ENCODE measurements at places on chromosomes 5 and 9.

- DNase-seq: no peak
Measured at GRCh38 chr5:66469684-66470083, 126.5 kb upstream of the MAST4 start.

GRCh38 chr5:169494941-169495548 lies 88.5 kb upstream of the SPDL1 start:
- DNase-seq: no peak

DNA sequence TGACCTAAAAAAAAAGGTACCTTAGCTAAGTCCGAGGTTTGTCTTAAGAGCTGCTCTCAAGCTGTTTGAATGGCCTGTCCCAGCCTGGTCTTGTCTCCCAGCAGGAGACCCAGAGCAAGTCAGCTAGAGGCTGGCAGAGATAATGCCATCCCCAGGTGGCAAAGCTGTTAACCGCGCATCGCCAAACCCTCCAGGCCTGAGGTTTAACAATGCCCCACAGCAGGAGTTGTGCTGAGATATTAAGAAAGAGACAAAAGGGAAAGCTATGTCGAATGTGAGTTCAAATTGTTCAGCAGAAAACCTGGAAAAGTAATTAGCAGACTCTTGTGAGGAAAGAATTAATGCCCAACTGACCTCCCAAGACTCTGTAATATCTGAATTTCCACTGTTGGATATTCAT lies 187.1 kb downstream of the FSTL4 start:
- no peak for DNase-seq

GRCh38 chr5:134022333-134022732 lies 17.6 kb upstream of the VDAC1 start:
- no peak for DNase-seq

GRCh38 chr5:116938488-116938887 lies 363.9 kb upstream of the SEMA6A start:
- DNase-seq: no peak

DNA sequence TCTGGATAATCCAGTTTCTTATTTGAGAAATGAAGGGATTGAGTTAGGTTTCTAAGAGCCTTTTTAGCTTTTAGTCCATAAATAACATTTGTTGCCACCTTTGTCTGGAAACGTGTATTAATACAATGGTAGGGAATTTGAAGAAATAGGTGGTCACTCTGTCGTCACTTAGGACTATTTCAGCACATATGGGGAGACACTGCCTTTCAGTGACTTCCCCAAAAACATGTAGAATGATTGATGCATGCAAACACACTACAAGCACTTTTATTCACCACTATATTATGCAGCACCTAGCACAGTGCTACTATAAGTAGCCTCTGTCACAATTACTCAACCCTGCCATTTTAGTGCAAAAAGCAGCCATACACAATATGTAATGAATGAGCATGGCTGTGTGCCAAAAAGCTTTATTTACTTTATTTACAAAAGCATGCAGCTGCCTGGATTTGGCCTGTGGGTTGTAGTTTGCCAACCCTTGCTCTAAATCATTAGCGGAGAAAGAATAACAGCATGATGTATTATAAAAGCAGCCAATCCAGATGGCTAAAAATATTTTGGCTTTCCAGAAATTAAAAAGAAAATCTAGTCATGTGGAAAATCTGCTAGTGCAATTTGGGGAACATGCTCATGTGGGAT lies 154.2 kb upstream of the HMHB1 start:
- no peak for DNase-seq

GRCh38 chr9:88691811-88692210 lies 156.8 kb downstream of the NXNL2 start:
- no peak for DNase-seq

GRCh38 chr5:172365948-172366608 lies 82.5 kb upstream of the UBTD2 start:
- DNase-seq: no peak

DNA sequence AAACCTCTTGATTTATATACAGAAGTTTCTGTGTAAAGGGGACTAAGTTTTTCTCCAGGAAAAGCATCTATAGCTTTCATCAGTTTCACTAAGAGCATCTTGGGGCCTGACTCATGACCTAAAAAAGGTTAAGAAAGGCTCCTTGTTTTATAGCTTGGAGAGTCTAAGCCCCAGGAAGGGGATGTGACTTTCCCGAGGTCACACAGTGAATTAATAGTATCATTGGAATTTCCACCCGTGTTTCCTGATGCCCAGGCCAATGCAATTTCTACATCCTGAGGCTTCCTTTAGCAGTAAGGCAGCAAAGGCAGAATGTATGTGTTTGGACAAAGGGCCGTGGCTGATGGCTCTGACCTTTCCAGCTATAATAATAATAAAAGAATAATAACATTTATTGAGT lies 8.6 kb downstream of the MORN5 start:
- no peak for DNase-seq

- no peak for DNase-seq
Measured at GRCh38 chr5:6703806-6704205, 9.4 kb upstream of the TENT4A start.

GRCh38 chr5:142655339-142656267 lies 30.3 kb downstream of the FGF1 start:
- peak; percentile 48 for DNase-seq

- DNase-seq: peak; percentile 40
Measured at GRCh38 chr5:132055808-132056609, 4.4 kb upstream of the IL3 start.

- no peak for DNase-seq
Measured at GRCh38 chr5:158819840-158820620, 279.7 kb downstream of the EBF1 start.

DNA sequence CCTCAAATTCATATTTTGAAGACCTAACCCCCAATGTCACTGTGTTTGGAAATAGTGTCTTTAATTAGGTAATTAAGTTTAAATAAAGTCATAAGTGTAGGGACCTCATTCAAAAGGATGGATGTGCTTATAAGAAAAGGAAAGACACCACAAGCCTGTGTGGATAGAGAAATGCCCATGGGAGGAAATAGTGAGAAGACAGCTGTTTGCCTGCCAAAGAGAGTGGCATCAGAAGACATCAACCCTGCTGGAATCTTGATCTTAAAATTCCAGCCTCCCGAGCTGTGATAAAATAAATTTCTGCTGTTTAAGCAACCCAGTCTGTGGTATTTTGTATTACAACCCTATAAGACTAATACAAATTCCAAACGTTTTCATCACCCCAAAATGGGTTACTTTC lies 1867.9 kb upstream of the NUDT12 start:
- no peak for DNase-seq

DNA sequence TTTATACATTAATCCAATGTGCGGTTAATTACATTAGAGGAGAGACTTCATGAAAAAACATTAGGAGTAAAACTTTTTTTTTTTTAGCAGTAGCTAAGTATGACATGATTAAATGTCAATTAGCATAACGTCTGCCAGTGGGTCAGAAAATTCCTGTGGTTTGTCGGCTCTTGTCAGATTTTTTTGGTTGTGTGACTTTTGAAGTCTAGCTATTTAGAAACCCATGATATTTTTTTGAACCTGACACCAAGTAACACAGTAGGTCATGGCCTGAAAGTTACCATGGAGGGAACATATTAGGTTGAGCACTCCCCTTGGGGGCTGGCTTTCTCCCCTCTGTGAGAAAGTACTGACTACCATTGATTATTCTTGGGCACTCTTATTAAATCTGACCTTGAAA lies 84.8 kb upstream of the ALDH1A1 start:
- no peak for DNase-seq

GRCh38 chr9:120724757-120725400 lies 10.6 kb upstream of the MEGF9 start:
- no peak for DNase-seq

DNA sequence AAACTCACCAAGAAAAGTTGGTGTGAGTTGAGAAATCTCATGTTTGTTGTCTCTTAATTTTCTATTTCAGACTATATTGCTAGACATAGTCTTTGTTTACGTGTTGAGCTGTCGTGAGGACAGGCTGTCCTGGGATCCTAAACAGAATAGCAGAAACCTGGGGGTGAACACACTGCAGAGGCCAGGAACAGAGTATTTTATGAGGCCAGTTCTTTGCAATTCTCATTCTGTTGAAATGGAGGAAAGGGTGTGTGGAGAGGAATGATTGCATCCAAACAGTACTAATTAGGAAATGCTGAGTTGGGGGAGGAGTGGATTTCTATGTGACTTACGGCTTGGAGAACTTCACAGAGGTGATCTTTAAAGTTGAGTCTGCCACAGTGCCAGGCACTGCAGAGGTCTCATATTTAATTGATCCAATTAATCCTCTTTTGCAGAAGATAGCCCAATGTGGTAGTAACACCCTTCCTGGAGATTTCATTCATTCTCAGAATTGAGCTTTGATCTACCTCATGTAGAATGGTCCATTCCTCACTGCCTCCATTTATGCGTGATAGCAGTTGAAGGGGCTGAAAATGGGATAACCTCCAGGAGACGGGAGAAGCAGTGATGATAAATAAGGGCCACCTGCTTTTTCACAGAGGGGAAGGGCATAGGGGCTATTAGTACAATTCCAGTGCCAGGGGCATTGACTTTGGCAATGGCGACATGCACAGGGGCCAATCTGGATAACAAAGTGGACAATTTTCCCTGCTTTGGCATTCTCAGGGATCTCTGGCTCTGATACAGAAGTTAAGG lies 84.7 kb upstream of the TNFAIP8 start:
- no peak for DNase-seq

- no peak for DNase-seq
Measured at GRCh38 chr9:112325127-112325526, 8.3 kb downstream of the PTBP3 start.

GRCh38 chr5:72107131-72107900 lies at the start of gene MAP1B:
Gene MAP1B, plus strand, starts transcription at chr5:72107475. Its CDS starts 57 bp downstream, at chr5:72107532.
- DNase-seq: no peak

DNA sequence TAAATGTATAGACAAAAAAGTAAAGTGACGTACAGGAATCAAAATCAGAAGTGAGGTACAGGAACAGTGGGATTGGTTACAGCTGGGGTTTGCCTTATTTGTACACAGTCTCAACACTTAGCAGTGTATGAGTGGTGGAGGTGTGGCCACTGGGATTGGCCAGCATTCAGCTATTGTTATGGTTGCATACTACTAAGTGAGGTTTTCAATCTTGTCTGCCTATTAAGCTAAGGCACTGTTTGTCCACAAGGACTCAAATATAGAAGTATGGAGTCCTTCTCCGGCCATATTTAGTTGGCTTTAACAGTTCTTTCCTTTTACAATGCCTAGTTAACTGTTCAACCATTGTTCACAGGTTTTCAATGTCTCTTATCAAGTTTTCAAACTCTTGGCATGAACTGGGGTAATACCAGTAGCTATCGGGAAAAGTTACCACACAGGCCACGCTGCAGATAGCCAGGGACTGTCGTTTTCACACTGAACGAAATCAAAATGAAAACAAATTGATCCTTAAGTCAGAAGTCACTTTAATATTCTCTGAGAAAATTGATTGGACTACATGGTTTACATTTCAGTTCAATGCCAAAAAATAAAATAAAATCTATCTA lies 176.0 kb upstream of the FREM1 start:
- DNase-seq: no peak

GRCh38 chr5:85488295-85488694 lies 1103.6 kb upstream of the EDIL3 start:
- no peak for DNase-seq

DNA sequence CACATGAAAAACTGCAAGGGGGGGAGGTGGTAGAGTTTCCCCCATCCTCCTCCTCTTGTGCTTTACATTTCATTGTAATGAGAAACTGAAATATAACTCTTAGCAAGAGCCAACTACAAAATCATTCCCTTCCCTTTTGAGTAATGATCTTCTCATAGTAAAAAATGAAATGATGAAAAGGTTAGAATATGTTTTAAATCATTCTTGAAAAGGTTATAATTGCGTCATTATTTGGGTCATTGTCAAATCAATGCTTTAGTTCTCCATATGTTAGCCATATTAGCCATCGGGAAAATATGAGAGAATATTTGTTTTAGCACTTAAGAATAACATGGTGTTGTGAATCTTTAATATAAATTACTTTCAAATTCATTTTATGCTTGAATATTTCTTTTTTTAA lies 1185.0 kb upstream of the CDH18 start:
- DNase-seq: no peak

GRCh38 chr9:38027714-38028113 lies 41.3 kb downstream of the SHB start:
- DNase-seq: no peak

DNA sequence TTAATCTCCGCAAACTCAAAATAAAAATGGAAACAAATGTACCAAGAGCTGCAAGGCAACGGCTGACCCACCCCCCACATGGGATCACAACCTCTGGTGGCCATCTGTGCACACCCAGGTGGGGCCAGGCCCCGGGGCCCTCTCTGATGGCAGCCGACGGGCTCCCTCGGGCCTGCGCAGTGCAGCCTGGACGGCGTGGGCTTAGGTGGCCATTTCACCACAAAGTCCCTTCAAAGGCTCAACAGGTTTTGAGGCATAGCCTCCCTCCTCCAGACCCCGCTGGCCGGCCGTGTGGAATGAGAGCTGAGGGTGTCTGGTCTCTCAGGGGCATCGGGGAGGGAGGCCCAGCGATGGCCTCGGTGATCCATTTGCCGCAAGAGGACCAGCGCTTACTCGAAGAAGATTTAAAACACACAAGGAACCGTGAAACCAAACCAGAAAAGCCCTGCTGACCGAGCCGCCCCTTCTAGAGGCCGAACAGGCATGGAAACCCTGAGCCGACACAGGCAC lies 42.7 kb upstream of the CEP72 start:
- no peak for DNase-seq

GRCh38 chr9:106864373-106865143 lies 1.6 kb downstream of the ZNF462 start:
- DNase-seq: no peak

- no peak for DNase-seq
Measured at GRCh38 chr5:108634617-108635288, 112.9 kb upstream of the FER start.

- DNase-seq: peak; percentile 47
Measured at GRCh38 chr5:42912184-42912798, 100.6 kb upstream of the SELENOP start.

- DNase-seq: no peak
Measured at GRCh38 chr5:109784687-109785086, 95.0 kb downstream of the MAN2A1 start.

DNA sequence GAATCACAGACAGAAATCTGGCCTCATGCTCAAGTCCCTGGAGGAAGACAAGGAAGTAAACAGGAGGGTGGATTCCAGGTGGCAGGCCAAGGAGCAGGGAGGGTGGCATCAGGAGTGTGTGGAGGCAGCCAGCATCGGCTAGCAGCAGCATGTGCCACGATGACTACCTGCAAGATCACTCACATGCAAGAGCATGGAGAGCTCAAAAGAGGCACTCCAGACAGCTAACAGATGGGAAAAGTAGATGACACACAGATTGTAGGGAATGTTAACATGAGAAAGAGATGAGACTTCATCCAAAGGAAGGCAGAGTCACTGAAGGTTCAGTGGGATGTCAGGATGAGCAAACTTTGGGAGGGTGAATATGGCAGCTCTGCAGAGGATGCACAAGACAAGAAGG lies 104.3 kb downstream of the SEMA5A start:
- DNase-seq: no peak

Data from CD8-positive, alpha-beta memory T cell (primary cell).